Right hindlimb (tissue), 1 donor: ENCODE measurements at places on chromosomes 11 and 22.
A peak's percentile ranks its signal among the peaks of the same experiment; 100 is the strongest.

- peak; percentile 64 for DNase-seq
These were observed 557 bp downstream of the GTPBP1 start for GRCh38 chr22:38706101-38706900.

DNA sequence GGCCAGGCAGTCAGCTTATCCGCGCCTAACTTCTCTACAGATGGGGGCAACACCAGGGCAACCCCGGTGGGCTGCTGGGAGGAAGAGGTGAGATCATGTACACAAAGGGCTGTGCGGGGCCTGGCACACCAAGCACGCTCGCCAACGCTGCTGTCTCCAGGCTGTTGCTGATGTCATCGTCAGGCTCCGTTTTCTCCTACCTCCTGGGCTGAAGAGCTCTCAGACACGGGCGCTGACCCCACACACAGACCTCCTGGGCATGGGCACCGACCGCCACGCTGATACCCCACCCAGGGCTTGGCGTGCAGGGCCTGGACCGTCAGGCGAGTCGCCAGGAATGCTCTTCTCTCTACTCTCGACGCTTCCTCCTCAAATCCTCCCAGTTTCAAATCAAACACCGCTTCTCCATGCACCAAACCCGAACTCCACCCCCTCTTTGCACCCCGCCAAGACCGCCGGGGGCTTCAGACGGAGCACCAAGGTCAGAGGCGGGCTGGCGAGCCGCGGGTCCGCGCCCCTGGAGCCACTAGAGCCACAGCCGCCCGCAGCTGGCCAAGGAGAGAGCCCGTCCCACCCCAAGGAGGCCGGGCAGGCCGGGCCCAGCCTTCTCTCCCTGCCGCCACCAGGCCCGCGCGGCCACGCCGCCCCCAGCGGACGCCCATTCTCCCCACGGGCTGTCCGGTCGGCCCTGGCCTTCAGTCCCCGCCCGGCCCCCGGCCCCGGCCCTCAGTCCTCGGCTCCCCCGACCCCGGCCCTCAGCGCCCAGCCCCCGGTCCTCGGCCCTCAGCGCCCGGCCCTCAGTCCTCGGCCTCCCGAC, 772 bp downstream of the SBF1 start:
- DNase-seq = peak; percentile 57

GRCh38 chr11:5620651-5621521, 3.9 kb upstream of the TRIM34 start:
- DNase-seq = no peak

DNA sequence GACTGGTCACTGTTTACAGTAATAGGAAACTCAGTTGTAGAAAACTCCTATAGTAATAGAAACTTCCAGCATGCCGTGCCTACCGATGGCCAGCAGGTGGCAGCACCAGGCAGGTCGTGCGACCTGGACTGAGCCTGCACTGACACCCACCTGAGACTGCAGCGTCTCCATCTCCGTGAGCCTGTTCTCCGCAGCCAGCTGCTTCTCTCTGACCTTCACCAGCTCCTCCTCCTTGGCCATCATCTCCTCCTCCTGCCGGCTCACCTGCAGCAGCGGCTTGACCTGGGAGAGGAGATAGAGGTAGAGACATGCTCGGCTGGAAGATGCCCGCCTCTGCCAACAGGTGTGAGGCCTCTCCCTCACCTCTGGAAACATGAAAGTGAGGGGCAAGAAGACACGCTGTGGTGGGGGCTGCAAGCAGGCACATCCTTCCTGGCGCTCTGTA, 48.5 kb downstream of the APOL1 start:
- DNase-seq = peak; percentile 72

GRCh38 chr11:129143335-129143734, 48.8 kb downstream of the ARHGAP32 start:
- DNase-seq = peak; percentile 56

DNA sequence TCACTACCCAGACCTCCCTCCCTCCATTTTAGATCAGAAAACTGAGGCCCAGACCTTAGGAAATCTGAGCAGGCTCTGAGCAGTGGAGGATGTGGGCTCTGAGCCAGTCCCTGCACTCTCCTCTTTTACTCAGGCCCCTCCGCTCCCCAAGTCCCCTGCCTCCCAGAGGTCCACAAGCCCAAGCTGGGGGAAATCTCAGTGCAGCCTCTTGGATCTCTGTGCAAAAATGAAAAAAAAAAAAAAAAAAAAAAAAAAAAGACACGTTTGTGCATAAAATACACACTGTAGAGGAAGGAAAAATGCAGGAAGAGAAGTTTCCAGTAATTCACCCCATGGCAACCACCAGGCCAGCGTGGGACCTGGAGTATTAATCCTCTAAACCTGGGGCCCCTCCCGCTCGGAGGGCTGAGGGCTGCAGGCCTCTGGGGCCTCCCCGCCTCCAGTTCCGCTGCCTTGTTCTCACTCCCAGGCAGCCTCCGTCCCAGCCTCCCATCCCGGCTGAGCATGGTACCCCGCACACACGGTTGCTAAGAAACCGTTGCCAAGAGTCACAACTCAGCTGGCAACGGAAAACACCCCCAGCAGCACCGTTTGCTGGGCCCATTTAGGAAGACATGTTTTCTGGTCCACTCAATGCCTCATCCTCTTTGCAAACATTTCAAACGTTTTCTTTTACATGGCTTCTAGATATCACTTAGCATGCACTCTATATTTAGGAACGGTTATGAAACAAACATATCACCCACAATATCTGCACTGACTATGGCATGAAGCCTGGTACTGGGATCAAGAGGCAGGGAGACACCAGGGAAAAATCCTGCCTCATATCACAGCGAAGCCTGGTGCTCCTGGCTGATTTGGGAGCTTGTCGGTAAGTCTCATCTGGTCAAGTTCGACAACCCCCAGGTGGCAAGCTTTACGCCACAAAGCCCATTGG, 227.5 kb downstream of the CTTN start:
- DNase-seq = peak; percentile 55

- no peak for DNase-seq
These were observed 30.5 kb downstream of the ARAP1 start for GRCh38 chr11:72721689-72722049.

DNA sequence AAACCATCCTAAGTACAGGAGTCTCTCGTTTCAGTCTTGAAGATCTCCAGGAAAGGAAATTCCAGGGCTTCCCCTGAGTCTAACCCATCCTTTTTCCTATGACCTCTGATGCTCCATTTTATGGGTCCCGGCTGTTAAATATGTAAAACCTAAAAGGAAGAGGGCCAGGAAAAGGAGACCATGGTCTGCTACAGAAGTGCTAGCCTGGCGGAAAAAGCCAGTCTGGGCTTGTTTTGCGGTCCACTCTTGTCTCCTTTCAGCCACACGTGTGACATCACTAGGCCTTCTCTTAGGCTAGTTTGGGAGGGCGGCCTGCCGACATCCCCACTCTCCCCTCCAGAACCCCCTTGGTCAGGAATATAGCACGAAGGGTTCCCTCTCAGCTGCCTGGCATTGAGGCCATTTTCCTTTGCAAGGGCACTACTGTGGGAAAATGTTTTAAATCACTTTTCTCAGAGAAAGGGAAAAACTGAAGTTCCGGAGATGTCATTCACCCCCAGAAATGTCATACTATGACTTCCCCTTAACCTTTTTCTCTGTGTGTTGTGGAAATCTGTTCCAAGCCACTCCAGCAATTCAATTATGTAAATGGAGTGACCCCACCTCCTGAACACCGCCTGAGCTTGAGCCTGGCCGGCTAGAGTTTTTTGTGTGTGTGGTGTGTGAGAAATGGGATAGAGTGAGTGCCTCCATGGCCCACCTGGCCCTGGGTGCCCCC, 86.9 kb downstream of the UBASH3B start:
- DNase-seq = peak; percentile 69

DNA sequence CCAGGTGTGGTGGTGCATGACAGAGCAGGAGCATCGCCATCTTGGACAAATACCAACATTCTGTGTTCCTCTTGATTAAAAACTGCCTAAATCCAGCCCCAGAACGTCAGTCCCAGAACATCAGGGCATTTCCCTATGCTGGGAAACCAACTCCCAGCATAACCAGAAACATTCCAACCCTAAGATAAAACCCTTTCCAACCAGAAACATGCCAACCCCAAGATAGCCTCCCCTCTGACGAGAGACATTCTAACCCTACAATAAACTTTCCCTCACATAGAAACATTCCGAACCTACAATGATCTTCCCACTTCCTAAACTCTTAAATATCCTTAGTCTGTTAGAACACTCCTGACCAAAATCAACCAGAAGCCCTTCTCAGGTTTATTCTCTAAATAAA, 11.6 kb downstream of the PLAAT4 start:
- no peak for DNase-seq

DNA sequence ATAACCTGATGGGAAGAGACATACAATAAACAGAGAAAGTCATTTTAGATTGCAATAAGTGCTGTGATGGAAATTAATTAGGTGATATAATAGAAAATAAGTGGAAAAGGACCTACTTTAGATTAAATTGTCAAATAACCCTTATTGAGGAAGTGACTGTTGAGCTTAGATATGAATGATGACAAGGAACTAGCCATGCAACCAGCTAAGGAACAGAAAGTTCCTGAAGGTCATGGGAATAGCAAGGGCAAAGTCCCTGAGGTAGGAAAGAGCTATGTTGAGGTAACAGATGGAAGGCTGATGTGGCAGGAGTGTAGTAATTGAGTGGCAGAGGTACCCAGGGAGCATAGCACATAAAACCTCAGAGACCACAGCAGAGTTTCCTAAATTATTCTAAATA, 135.2 kb downstream of the WNT11 start:
- DNase-seq = no peak

GRCh38 chr22:39765661-39766060, 127.9 kb downstream of the ENTHD1 start:
- no peak for DNase-seq

- no peak for DNase-seq
These were observed 409.4 kb downstream of the METTL15 start for GRCh38 chr11:28517621-28518020.

GRCh38 chr11:88250566-88251242, 75.5 kb upstream of the RAB38 start:
- no peak for DNase-seq

DNA sequence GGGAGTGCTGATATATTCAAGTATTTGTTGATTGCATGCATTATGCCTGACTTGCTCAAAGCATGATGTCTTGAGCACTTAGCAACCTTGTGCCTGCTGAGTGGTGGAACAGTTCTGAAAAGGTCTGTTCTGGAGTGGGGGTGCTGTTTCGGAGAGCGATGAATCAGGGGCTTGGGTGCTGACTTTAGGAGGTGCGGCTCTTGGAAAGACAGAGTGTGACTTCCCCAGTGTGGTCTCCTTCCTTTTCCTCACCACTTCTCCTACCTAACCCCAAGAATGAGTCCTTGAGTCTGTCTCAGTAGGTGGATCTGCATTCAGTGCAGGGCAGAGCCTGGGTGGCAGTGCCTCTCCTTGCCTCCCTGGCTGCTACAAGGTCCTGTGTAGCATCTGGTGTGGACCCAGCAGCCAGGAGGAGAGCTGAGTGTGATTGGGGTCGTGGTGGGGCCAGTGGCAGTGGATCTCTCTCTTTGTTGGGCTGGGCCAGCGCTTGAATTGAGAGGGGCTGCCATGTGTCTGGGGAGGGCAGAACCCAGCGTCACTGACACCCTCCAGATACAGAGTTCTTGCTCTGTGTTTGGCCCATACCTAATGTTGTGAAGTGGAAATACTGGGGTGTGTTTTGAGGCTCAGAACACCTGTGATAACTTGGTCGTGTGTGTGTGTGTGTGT, 35.9 kb downstream of the ST3GAL4 start:
- no peak for DNase-seq

DNA sequence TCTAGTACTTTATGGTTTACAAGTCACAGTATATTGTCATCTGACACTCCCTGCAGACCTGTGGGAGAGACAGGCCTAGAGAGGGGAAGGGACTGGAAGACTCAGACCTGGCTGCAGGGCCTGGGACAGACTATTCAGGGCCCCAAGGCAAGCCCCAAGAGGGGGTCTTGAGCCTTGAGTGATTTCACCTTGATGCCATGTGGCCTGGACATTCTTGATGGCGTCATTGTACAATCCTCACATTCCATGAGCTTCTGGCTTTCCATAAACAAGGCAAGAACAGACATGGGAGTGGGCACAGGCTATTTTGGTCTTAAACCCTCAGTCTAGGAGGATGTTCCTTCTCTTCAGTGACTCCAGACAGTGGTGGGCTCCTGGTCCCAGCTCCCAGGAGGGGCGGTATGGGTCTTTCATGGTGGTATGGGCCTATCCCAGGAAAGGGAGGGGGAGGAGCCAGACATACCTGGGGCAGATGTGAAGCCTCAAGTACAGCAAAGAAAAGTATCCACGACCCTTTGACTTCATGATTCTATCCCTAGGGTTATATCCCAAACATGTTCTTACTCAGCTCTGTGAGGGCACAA, 1.8 kb upstream of the TBC1D10A start:
- DNase-seq = no peak

GRCh38 chr11:7673724-7674434, 579 bp upstream of the CYB5R2 start:
- DNase-seq = peak; percentile 74

DNA sequence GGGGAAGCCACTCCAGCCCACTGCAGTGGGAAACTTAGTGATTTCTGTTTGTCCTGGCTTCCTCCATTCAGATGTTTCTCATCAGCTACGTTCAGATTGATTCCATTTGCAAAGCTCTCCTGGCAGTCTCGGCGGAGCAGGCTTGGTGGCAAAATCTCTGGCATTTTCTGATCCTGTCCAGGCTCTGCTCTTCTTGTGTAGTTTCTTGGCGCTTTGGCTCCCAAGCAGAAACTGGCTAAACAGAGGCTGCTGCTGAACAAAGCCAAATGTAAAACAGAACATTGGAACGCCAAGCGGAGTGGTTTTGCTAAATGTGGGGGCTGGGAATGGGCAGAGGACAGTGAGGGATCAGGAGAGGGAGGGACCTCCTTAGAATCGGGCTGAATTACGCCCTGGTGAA, 36.7 kb downstream of the ADAMTS8 start:
- DNase-seq = peak; percentile 33
